Activated CD4-positive, alpha-beta T cell treated with anti-CD3 and anti-CD28 coated beads, Interleukin-2, amount 10 ng/mL, durations not matched to agents 24 days and 14 days (primary cell): ENCODE measurements at places on chromosomes 13 and 19. TPM values are rescaled to one million over a fixed set of nuclear protein-coding genes. Genes with fewer than 3 reads are reported as not detected.

GRCh38 chr19:35310331-35310730, 18.4 kb downstream of the MAG start:
- DNase-seq = no peak

DNA sequence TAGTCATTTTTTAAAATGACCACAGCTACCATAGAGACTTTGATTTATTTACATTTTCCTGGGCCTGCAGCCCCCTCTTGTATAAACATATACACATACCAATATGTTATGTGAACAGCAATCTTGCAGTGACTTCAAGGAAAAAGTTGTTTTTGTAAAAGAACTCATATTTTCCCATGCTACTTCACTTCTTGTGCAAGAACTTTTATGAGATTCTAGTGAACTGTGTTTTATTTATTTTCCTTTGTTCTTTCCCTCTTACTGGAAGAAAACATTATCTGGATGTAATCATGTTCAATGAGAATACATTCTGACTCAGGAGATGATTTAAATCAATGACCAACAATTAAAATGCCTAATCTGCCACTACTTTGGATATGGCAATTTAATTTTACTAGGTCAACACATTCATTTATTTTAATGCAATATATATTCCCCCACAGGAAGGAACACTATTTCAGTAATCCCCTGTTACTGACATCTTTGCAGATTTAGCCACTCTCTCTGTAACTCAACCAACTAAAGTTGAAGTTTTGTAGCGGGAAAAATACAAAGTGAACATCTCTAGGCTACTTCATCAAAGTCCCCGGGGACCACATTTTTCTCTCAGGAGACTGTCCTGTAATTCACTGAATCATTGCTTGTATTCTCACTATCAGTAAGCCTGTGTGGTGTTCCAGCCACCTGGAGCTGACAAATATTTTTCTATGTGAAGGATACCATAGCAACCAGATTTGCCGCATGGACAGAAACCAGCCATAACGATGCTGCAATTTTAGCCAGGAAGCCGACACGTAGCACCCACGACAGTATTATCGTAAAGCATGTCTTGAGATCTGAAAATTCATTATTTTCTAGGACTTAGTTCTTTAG, 90.5 kb downstream of the STARD13 start:
- DNase-seq = no peak

GRCh38 chr19:48842789-48843162, 6.5 kb upstream of the HSD17B14 start:
- peak; percentile 88 for DNase-seq

POU4F1 gene
- 0.12 and 0.14 TPM in 2 replicates for total RNA-seq

GRCh38 chr13:113490496-113491417, at the start of gene DCUN1D2:
Gene DCUN1D2, minus strand, starts transcription at chr13:113490711. Its CDS starts 42 bp downstream, at chr13:113490669.
- DNase-seq = peak; percentile 96

- DNase-seq = peak; percentile 82
Measured at GRCh38 chr19:10861103-10861651, 10.2 kb upstream of the CARM1 start.

GRCh38 chr19:55146705-55147273, 2.2 kb downstream of the TNNT1 start:
- no peak for DNase-seq

DNA sequence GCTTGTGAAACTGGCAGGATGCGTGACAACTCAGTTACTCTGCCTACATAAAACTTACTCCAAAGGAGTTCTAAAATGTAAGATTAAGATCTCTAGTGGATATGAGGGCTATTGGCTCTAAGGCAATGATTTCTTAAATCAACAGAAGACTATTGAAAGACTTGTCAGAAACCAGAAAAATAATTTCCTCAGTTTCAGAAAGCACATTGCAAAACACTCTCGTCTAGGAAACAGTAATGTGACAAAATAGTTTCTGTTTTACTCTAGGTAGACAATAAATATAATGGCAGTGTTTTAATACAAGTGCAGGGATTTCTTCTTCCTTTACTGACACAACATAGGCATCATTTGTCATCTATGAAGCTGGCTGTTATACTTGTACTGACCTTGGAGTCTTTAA, 230.1 kb downstream of the KCTD12 start:
- DNase-seq = no peak

CNFN gene
- not detected in 2 replicates for total RNA-seq

DNA sequence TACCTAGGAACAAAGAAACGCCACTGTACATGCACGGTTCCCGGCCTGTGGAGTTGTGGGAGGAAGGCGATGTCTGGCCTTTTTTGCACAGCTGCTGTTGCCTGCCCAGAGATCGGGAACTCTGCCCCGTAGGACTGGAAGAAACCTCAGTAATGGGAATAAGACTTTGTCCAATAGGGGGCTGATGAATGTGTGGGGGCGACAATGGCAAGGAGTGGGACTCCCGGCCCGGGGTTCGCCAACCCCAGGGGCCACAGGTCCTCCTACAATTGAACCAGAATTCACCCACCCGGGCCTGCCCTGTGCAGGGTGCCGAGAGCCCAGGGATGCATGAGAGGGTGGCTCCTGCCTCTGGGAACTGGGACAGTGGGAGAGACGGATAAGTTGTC, 2.0 kb upstream of the CEBPA start:
- DNase-seq = no peak

THSD8 gene
- total RNA-seq = 26.8 and 32.7 TPM in 2 replicates

OR7A5 gene
- total RNA-seq = not detected in 2 replicates

DNA sequence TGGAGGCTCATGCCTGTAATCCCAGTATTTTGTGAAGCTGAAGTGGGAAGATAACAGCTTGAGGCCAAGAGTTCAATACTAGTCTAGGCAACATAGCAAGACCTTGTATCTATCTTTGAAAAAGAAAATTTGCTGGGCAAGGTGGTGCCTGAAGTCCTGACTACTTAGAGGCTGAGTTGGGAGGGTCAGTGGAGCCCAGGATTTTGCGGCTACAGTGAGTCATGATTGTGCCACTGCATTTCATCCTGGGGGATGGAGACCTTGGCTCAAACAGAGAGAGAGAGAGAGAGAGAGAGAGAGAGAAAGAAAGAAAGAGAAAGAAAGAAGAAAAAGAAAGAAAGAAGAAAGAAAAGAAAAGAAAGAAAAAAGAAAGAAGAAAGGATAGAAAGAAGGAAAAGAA, 1872.3 kb upstream of the PCDH20 start:
- no peak for DNase-seq

SIGLEC7 gene
- not detected in 2 replicates for total RNA-seq

SLC10A2 gene
- not detected in 2 replicates for total RNA-seq

COL4A2 gene
- not detected in 2 replicates for total RNA-seq
